ENCODE measurements at places on chromosomes 1 and 21.

DNA sequence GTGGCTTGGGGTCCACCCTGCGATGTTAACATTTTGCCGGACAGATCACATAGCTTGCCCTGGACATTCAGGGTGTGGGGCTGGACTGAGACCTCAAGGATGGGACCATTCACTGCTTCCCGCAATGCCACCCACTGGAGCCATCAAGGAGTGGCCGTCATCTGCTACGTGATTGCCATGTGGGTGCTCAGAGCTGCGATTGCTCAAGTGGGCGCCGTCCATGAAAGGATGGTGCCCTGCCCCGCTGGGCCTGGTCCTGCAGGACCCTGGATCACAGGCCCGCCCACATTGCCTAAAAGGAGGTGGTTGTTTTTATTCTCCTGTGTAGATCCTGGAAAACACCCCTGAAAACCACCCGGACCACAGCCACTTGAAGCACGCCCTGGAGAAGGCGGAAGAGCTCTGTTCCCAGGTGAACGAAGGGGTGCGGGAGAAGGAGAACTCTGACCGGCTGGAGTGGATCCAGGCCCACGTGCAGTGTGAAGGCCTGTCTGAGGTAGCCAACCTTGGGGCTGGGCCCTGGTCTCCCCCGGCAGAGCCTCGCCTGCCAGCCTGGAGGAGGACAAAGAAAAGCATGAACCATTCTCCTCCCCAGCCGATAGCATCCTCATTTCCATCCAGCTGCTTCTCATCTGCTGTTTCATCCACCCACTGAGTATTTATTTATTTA lies 40.4 kb downstream of the ATP5PO start:
- no peak for DNase-seq

DNA sequence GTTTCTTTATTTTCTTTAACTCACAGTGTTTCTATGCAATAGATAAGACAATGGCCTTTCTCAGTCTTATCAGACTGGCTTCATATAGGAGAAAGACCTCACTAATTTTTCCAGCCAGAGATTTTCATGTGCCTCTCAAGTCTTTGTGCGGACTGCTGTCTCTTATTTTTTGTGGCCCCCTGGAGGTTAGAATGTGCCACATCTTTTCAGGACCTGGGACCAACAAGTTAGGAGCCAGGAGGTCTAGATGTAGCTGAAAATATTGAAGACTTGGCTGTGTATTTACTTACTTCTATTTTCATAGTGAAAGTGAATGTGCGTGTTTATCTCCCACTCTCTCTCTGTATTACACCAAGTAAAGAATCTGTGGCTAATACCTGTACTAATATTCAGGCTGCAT lies 42.1 kb upstream of the CFHR3 start:
- DNase-seq: no peak

DNA sequence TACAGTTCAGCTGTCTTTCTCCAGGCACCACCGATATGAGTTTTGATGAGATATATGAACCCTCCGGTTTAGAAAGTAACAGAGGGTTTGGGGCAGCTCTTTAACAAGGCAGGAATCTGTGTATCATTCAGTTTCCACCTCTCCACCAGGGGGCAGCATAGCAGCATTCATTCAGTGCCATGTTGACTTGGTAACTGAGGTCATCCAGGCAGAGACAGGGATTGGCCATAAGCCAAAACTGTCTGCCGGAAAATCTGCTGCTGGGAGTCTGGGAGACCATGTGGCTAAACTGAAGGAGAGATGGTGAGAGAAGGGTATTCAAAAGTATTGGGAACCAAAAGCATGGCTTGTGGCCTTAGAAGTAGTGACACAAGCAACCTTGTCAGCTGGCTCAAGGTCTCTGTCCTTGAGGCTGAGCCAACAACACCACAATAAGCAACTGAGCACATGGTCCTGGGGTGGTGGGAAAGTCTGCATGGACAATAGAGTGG lies 98.5 kb downstream of the LMX1A start:
- no peak for DNase-seq

GRCh38 chr1:181222972-181223505 lies 134.5 kb downstream of the IER5 start:
- DNase-seq: no peak

- no peak for DNase-seq
Measured at GRCh38 chr21:16072737-16073136, 343.0 kb downstream of the USP25 start.
